ENCODE measurements at places on chromosomes 5 and 9.

DNA sequence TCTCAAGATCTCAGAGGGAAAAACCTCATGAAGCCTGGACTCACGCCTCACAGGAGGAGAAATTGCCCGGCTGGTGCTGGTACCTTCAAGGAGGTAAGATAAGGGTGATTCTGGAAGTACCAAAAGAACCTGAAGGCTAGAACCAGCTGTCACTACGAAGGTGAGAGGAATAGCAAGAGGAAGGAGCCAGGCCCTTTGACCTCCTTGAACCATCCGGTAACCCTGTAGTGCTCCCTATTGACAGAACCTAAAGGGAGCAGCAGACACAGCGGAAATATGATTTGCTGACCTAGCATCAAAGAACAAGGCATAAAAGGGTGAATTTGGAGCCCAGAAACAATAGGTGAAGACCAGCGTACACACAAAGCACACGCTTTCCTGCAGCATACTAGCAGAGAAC lies 92.2 kb downstream of the DOCK8 start:
- DNase-seq = no peak

DNA sequence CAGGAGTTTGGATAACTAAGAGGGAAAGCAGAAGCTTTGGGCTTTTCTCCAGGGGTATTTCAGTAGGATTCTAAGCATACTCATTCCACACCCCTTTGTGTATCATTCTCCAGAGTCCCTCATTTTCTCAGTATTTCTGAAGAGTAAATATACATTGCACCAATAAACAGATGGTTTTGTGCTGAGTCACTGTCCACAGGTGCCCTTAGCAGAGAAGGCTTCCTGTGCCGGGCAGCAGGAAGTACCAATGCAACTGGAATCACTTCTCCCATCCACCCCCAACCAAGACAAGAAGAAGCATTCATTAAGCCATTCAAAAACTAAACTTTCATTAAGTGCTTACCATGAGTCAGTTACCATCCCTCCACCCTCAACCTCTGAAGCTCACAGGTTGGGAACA lies 3.6 kb upstream of the CCNJL start:
- no peak for DNase-seq

DNA sequence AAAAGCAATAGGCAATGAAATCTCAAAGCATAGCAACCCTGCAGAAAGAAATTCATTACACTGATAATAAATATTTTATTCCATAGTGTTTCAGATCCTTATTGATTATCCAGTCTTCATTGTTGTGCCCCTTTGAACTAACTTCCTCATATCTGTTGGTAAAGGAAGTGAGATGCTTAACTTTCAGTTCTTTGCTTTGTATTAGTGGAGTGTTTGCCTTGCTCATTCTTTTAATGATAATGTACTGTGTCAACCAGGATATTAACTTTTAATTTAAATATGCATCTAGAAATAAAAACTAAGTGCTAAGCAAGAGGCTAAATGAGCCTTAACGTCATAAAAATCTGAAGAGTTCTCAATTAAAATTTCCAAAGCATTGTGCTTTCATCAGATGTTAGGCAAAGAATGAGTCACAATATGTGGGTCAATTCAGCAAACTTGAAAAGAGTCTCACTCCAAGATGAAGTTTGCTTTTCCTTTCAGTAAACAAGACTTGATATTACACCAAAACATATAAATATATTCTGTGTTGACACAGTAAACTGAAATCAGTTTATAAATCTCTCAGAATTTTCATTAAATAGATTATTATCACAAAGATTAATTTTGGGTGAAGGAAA lies 105.9 kb downstream of the GIN1 start:
- DNase-seq = no peak

DNA sequence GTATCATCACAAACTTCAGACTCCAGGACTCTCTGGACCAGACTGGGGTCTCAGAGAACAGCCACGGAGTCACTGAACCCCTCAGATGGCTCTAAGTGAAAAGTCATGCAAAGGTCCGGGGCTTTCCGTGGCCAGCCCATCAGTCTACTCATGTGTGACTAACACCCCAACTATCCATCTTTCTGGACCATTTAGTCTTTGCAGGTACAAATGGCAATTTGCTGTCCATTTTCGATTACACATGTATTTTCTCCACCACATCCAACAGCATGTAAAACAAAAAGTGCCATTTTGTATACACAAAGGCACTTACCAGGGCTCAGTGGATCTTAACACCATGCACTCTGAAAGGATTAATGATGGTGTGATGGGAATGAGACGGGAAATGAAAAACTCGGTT lies 387.7 kb downstream of the BNC2 start:
- no peak for DNase-seq

DNA sequence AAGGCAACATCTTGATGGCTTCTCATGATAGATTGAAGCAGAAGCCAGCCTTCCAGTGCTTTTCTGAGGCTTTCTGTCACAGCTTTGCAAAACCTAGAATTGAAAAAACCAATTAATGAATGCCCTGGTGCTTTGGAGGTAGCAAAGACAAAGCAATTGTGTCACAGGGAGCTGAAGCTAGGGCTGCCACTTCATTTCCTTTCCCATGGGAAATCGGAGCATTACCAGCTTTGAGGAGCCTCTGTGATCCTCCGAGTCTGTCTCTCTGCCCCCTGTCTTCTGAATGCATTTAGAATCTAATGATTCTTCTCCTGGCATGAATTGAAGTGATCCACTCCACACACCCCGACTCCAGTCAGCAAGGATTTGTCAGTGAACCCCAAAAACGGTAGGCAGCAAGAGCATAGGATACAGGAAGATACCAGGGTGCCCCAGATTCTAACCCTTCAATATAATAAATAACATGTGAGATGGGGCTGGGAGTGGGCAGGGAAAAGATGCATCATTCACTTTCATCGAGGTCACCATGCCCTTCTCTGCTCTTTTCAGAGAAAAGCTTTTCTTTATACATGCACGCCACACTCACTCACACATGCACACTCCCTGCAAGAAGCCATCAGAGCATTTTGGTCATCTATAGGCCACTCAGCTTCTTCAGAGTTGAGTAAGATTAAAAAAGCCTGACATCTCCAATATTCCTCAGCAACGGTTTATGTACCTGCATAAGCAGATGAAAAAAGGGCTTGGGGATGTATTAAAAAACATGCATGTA lies 247.7 kb upstream of the ZNF462 start:
- no peak for DNase-seq

DNA sequence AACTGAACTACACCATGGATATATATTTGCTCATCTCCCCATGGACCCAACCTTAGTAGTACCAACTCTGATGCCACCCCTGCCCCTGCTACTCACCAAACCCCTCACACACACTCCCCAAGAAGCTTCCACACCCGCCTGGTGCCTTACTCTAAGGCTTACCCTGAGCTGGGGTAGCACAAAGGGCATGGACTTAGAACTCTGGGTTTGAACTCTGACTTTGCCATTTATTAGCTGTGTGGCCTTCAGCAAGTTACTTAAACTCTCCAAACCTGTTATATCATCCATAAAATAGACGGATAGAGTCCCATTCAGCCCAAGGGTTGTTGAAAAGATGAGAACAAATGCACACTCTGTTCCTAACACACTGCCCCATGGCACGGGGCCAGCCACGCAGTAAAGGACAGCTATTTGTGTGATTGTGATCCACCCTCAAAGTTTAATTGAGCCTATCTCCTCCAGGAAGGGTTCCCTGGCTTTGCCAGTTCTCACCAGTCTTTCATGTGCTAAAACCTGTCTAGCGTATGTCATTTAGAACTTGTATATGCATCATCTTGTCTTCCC lies 111.0 kb downstream of the KLHL3 start:
- DNase-seq = no peak

- DNase-seq = no peak
These were observed 105.2 kb upstream of the ITGA1 start for GRCh38 chr5:52682492-52682891.

- no peak for DNase-seq
These were observed 36.9 kb upstream of the RXRA start for GRCh38 chr9:134289241-134289875.

DNA sequence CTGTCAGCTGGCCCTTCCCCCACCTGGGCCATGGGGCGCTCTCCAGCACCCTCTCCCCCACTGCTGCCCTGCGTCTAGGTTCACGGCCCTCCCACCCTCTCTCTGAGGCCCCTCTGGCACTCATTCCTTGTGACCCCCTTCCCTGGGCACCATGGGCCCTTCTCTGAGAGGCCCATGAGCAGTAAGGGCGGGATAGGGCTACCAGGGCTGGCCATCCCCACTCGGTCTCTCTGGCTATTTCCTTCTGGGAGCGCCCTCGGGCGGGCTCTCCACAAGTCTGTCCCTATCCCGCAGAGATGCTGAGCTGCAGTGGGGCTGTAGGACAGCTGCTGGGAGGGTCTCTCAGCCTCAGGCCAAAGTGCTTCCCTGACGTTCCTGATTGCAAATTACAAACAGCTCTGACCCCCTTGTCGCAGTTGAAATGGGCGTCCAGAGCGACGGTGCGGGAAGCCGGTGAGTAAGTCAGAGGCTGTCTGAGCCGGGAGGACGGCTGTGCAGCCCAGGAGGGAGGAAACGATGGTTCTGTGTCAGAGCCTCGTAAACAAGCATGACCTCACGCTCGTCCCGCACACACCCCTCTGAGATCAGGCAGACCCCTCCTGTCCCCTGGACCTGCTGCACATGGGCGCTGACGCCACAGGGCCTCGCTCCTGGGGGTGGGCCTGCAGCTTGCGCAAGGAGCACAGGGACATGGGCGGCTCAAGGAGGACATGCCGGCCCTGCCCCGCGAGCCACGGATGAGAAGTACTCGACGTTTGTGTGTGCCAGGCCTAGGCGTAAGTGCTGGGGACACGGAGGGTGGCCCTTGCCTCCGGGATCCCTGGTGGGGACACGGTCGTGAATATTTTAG lies 36.3 kb upstream of the GFPT2 start:
- DNase-seq = no peak

DNA sequence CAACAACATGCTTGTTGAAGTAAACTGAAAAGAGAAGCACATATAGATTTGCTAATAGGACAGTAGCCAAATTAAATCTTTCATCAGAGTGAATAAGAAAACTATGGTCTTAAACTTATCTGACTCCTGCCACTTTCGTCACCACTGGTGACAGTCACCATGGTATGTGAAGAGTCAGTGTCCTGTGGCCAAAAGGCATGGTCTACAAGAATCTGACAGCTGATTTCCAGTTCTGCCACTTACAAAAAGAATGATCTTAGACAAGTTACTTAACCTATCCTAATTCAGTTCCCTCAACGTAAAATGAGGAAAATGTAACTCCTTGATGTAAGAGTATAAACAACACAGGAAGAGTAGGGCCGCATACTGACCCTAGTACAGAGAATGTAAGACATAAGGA lies 102.0 kb downstream of the LPAR1 start:
- DNase-seq = no peak

DNA sequence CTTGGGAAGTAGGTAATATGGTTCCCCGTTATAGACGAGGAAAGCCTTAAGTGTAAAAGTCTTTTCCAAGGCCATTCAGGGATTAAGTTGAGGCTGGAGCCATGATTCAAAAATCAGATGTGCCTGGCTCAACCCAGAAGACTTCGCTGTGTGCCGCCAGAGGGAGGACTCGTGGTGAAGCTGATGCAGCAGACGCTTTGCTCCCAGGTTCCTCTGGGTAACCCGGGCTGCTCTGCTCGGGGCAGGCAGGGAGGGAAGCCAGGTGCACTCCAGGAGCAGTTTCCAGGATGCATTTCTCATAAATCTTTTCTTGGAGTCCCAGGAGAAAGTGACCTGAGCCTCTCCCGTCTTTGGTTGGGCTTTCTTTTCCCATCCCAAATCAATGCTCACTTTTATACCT lies 62.9 kb upstream of the ICE1 start:
- no peak for DNase-seq

DNA sequence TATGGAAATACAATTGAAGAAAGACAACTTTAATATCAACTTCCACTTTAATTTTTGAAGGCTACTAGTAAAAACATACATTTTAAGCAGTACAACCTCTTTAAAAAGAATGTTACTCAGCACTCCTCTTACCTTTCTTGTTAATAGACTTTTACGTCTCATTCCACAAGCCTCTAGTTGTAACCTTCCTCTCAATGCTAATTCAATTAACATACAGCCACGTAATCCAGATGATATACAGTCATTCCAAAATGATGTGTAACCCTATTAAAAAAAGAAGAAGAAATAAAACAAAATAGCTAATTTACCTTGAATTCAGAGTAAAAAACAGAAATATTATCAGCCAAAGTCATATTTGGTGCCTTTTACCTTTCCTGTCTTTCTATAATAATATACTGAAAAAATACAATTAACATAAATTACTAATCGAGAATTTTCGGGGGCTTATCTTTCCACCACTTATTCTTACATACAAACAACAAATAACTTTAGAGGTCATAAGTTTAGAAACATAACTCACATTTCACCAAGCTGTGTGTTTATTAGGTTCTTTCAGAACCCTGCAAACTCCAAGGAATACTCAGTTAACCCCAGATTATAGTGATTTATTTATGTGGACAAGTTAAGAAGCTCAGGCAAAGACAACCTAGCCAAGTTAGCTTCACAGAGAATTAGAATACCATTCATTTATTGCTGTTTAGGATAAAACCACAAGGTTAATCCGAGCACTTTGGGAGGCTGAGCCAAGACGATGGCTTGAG lies 30.3 kb downstream of the GOLPH3 start:
- no peak for DNase-seq

DNA sequence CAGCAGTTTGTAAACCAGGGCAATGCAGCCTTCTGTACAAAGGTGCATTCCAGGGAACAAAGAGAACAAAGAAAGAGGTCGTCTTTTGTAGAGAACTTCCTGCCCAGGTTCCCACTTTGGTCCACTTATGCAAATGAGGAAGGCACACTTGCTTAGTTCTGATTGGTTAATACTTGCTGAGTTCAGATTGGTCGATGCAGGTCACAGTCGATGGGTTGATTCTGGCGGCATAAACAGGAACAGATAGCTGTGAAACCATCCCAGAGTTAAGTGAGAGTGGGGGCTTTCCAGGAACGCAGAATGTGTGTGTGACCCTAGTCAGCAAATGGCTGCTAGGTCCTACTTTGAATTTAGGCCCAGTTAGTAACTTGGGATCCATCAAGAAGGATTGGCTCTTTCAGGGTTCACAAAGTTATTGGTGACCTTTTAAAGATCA lies 1.8 kb upstream of the ADAMTS13 start:
- DNase-seq = no peak

DNA sequence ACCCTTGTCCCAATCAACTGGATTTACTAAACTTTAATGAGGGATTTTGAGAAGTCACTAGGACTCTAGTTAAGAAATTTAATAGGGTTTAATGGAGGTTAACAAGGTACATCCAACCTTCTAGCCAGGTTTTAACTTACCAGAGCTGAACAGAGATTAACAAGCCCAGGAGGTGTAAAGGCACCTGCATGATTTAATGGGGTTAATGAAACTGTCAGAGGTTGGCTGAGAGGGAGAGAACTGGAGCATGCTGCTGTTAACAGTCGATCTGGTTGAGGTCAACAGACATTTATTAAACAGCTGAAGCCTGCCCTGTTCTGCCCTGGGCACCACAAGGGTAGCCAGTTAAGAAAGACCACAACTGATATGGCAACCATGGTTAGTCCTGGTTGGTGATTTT lies 13.6 kb downstream of the HAND1 start:
- no peak for DNase-seq

GRCh38 chr5:80368661-80369480 lies 39.0 kb upstream of the ZFYVE16 start:
- no peak for DNase-seq

GRCh38 chr5:172830876-172831662 lies 3.0 kb upstream of the ERGIC1 start:
- DNase-seq = no peak

- DNase-seq = peak; percentile 12
These were observed 513 bp downstream of the FAM193B start for GRCh38 chr5:177553671-177554429.

Measured in activated CD8-positive, alpha-beta memory T cell treated with anti-CD3 and anti-CD28 coated beads for 1 hour (primary cell).